Activated T-cell treated with anti-CD3 and anti-CD28 coated beads for 1 hour (primary cell): ENCODE measurements at places on chromosomes 5 and 9.

DNA sequence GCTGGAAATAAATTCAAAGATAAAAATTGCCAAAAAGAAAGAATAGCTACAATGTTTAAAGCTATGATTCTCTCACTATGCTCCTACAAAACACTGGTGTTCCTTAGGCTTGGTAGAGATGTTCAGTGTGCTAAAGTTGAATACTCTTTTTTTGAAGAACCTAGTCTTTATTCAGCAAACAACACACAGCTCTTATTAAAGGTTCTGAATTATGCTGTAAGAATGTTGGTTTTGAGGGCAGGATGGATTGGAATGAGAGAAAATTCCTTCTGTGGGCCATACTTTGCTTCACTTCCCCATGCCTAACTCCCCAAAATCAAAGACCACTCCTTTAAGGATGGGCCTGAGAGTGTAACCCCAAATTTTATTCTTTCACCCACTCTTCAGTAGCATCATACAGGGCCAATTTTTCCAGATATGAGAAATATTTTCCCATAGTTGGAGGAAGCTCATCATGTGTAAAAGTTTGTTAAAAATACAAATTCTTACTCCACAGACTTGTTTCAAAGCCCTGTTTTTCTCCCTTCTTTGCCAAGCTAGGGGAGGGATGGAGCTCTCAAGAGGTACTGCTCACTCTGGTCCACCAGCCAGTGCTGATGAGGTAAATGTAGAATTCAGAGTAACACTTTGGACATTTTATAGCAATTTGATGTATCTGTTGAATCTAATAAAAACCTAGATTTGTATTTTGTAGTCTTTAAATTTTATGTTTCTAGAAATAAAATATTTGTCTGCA, 99.3 kb downstream of the GDNF start:
- no peak for DNase-seq

GRCh38 chr5:146574713-146575112, 58.7 kb upstream of the GPR151 start:
- DNase-seq: no peak

GRCh38 chr5:172446336-172447051, 7.8 kb downstream of the SH3PXD2B start:
- no peak for DNase-seq

- DNase-seq: no peak
Measured at GRCh38 chr9:22088053-22088716, 79.1 kb upstream of the CDKN2B start.

- no peak for DNase-seq
Measured at GRCh38 chr5:154523709-154524108, 45.7 kb upstream of the HAND1 start.

GRCh38 chr5:134451936-134452505, 40.3 kb upstream of the CDKN2AIPNL start:
- DNase-seq: no peak

DNA sequence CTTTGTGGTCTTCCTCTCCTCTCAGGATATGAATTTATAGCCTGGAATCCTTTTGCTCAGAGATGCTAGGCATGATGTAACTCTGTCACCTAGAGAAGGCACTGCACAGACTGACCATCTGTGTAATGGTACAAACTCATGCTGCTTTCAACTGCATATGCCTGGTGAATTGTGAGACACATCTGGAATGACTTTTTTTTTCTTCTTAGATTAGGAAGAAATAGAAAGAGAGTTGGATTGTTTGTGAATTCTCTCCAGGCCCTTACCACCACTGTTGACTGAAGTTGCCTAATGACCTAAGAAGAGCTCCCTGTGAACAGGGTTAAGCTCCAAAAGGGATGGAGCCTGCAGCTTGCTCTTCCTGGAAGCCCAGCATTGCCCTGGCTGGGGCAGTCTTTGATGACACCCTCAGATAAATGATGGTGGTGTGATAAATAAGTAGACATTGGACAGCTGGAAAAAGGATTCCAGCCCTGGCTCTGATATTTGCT, 47.8 kb upstream of the TRIM32 start:
- no peak for DNase-seq

DNA sequence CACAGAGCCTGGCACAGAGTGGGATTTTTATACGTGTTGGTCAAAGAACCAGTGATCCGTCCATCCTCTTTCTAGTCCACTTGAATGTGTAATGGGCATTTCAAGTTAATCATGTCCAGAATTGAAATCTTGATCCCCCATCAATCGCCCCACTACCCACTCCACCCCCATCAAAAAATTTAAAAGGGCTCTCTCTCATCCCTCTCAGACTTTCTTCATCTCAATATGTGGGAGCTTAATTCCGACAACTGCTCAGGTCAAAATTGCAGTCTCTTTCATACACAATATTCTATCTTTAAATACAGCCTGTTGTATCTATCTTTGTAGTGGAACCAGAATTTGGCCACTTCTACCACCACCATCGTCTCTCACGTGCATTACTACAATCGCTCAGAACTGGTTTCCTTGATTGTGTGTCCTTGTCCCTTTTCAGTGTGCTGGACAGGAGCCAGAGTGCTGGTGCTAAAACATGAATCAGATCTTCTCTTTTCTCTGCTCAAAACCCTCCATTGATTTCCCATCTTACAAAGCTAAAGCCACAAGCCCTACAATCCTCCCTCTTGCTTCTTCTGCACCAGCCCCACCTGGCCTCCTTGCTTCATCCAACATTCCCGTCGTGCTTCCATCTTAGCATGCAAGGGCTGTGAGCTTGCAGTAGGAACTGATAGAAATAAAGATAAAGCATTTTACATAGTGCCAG, 786 bp upstream of the KIF3A start:
- DNase-seq: no peak

GRCh38 chr5:16983022-16983639, 47.0 kb upstream of the MYO10 start:
- no peak for DNase-seq

DNA sequence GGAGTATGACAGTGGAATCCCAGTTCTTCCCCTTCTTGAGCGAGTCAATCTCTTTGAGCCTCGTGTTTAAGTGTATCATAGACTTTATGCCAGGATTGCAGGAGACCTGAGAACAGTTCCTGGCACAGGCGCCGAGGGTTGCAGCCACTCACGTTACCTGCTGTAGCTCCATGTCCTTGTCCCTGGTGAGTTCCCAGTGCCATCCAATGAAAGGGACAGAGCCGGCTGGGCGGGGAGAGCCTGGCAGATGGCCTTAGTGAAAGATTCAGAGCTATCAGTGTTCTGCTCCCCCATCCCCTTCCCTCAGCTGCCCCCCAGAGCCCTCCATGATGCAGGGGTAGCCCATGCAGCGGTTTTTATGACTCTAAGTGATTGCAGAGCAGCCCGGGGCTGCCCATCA, 554.0 kb downstream of the BNC2 start:
- no peak for DNase-seq

DNA sequence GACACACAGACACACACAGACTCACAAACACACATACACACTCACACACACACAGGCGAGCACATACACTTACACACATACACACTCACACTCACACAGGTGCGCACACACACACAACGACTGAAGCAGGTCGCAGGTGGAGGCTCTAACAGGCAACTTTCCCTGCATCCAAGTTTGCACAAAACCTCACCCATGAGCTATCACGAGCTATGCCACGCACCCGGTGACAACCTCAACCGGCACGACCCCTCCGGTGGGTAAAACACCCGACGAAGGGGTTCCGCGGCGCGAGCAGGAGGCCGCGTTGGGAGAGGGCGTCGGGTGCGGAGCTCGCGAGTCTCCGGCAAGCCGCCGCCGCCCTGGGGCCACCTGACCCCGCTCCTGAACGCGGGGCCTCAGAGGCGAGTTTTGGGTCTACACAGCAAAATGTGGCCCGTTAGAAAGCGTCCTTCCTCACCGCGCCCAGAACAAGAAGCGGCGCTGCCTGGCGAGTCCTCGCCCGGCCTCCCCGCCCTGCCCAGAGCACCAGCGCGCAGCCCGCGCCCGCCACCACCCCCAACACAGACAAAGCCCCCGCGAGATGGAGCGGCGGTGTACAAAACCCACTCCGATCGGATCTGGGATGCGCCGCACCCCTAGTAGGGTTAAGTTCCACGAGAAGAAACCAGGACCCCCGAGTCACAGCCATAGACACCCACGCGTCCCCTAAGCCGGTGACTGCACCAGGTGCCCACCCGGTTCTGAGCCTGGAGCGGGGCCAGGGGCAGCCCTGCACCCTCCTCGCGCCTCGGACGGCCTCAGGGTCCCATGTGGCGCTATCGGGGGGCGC, 665 bp downstream of the SLC6A3 start:
- DNase-seq: no peak

DNA sequence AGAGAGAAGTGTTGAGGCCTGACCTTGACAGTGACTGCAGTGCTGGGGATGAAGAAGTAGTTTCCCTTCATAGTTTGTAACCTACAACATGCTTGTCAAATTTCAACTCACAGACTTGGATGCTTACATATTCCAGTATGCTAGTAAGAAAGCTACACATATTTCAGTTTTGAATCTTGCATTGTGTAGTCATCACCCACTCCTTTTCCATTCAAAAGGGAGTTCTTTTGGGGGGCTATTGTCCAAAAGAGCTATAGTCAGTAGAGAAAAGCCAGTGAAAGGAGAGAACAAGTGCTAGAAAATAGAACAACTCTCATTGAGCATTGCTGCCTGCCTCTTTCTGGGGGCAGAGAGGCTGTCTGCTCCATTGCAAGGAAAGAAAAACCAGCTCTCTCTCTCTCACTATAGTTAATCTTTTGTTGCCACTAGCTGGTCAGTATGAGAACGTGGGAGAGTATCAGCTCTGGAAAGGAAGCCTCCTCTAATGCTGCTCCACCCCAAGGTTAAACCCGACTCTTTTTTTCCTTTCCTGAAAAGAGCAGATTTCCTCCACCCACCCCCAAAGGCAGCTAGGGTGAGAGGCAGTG, 7.3 kb downstream of the ASTN2 start:
- DNase-seq: no peak

DNA sequence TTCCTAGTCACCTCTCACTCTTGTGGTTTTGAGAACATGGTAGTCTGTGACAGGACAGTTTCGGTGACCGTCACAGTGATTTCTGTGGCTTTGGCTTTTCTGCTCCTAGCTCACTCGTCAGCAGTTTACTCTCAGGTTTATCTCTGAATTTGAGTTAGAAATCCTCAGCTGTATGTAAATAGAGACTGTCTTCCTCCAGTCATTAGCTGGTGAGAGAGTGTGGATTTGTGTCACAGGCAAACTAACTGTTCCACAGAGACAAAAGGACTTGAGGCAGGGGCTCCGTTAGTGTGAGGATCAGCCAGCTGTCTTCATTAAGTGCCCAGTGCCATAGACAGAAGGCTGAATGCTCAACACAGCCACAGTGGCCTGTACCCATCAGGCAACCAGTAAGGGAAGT, 131.4 kb downstream of the CD180 start:
- DNase-seq: no peak

GRCh38 chr5:52648726-52649125, 139.0 kb upstream of the ITGA1 start:
- no peak for DNase-seq

GRCh38 chr5:40688996-40689395, 9.3 kb downstream of the PTGER4 start:
- no peak for DNase-seq

GRCh38 chr5:43096916-43097315, 23.8 kb upstream of the ZNF131 start:
- no peak for DNase-seq

GRCh38 chr5:147397616-147398015, 112.3 kb downstream of the DPYSL3 start:
- DNase-seq: no peak

GRCh38 chr5:64838376-64838775, 69.6 kb downstream of the CWC27 start:
- DNase-seq: no peak

DNA sequence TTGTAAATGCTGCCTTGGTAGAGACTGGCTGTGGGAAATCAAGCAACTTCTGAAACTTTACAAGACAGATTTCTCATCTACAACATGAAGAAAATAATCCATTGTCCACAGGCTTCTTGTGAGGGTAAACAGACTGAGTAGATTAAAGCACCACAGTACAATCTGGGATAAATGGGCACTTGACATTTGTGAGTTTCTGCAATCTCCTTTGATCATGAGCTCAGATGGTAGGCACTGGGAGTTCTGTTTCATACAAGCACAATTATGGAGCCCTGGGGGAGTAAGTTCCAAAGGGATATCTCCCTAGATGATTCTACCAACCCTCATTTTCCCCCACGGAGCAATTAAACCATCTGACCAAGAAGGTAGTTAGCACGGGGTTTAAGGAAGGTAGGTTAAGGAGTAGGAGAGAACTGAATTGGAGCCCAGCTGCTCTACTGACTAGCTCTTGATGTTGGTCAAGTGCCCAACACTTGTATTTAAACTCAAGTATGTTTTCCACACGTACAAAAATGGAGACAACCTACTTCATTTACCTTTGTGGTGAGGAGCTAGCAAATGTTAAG, 479.5 kb upstream of the TNC start:
- no peak for DNase-seq

GRCh38 chr9:111825468-111826145, 30.9 kb upstream of the SHOC1 start:
- DNase-seq: no peak

DNA sequence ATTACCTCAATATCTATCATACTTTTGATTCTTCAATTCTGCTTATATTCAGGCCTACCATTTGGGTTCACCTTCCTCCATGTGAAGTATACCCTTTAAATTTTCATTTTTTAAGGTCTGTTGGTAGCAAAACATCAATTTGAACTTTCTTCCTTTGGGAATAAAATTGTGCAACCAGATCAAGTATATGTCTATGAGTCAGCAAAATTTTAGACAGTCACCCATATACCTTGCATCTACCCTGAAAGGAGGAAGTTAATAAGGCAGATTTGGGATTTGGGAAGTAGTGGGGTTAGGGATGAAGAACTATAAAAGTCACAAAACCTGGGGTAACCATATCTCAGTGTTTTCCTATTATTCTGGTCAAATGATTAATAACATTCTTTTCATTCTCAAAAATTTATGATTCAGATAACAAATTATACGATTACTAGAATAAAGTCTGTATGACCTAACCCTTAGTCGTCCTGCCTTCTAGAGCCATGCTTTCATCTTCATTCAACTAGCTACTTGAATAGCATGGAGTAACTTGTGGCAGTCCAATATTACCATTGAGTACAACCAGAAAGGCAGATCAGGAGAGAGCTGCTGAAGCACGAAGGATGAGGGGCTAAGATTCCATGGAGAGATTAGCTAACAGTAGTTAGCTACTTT, 2.8 kb upstream of the IL33 start:
- no peak for DNase-seq

DNA sequence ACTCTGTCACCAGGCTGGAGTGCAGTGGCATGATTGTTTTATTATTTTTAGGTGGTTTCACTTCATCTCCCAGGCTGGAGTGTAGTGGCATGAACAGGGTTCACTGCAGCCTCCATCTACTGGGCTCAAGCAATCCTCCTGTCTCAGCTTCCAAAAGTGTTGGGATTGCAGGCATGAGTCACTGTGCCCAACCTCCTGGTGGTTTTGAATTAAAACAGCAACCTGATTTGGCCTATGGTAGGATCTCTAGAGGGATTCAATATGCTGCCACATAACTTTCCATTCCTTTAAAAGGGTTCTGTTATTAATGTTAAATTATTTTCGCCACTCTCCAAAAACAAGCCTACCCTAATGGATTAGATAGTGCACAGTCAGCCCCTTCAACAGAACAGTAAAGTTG, 9.9 kb upstream of the HSPA4 start:
- DNase-seq: no peak

GRCh38 chr5:6763191-6763590, 50.0 kb downstream of the TENT4A start:
- DNase-seq: no peak

- DNase-seq: no peak
Measured at GRCh38 chr9:69818750-69819345, 1.8 kb upstream of the CFAP95 start.

- no peak for DNase-seq
Measured at GRCh38 chr5:154237946-154238345, 47.4 kb downstream of the GALNT10 start.
